ENCODE measurements at places on chromosomes 6 and 20.

- DNase-seq, result no peak
These were observed 62.2 kb upstream of the CLDN20 start for GRCh38 chr6:155201461-155202226.

GRCh38 chr6:68958327-68958726, 323.2 kb downstream of the ADGRB3 start:
- DNase-seq, result no peak

DNA sequence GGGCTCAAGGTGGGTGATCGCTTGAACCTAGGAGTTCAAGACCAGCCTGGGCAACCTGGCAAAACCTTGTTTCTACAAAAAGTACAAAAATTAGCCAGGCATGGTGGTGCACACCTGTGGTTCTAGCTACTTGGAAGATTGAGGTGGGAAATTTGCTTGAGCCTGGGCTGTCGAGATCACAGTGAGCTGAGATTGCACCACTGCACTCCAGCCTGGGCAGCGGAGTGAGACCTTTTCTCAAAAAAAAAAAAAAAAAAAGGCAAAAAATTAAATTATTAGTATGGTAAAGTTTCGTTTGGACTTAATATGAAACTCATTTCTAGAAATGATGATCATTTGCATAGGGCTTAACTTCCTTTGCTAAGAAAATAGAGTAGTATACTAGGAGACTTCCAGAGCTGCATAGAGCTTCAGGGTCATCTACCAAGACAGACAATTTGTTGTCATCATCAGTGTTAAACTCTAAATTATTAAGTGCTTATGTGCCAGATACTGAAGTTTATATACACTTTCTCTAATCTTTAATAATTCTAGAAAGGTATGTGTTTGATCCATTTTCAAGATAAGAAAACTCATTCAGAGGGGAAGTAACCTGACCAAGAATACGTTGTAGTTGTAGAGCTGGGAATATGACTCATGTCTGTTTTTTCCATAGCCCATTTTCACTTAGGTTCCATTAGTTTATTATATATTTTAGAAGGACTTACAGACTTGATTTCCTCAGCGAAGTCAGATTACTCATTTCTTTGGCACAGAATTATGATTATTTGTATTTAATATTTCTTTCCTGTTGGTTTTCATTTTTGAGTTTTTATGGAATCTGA, 84.5 kb downstream of the SLC16A10 start:
- DNase-seq, result no peak

- no peak for DNase-seq
These were observed 964.6 kb upstream of the SLC35B3 start for GRCh38 chr6:9399916-9400315.

DNA sequence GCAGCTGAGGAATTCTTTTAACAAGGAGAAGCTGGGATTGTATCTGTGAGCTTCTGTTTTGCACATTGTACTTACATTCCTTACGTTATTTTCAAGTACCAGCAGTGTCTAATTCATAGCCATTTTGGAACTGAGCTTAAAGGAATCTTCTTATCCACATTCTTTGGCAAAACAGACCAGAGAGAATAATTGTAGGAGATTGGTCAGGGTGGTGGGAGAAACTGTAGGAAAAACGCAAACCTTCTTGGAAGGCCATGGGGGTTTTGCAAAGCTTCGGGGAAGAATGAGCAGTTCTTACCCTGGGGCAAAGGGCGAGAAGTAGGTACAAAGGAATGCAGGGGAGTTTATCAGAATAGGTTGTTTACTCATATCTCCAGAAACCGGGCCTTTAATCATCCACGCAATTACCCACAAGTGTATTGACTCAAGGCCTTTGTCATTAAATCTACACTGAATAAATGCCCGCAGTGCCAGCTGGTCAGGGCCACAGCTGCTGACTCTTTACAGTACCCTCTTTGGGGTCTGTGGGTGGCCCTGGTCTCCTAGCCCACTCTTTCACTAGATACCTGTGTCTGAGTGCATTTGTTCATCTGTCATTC, 39.6 kb upstream of the SPTLC3 start:
- DNase-seq, result no peak

- DNase-seq, result no peak
These were observed 112.1 kb downstream of the ASXL1 start for GRCh38 chr20:32470025-32470861.

- DNase-seq, result no peak
These were observed 136.3 kb downstream of the LRRC1 start for GRCh38 chr6:53931086-53931485.

DNA sequence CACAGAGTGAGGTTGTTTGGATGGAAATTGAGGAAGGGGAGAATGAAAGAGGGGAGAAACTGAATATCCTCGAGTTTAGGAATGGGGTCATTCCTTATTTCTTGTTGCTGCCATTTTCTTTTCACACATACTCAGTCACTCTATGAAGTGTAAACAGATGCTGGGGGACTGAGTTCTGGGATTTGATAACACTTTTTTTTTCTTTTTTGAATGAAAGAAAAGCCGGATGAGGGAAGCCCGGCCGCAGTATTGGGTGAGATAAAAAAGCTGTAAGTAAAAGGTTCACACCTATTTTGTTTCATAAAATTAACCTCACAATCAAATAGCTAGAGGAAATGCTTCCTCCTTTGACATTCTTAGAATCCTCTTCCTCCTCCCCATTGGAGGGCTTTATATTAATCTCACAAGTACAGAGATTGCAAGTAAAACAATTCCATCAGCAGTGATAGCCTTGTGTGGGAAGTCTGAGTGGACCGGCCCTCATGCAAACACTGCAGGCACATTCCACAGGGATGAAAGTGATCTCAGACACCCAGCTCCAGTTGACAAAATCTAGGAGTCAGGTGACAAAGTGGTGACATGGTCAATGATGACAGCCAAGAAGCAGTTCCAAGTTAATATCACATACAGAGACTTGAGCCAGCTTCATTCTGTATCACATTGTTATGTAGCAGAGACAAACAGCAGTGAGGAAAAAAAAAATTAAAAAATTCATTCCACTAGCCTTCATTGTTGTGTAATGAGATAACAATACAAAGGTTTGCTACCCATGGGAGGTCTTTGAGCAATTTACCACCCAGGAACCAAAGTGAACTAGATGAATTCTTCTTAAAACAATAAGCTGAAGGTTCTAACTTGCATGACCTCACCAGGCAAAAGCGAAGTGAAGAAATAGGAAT, 391.1 kb upstream of the HSF2 start:
- no peak for DNase-seq

- no peak for DNase-seq
These were observed 152.1 kb upstream of the RIMS1 start for GRCh38 chr6:71733970-71734899.

DNA sequence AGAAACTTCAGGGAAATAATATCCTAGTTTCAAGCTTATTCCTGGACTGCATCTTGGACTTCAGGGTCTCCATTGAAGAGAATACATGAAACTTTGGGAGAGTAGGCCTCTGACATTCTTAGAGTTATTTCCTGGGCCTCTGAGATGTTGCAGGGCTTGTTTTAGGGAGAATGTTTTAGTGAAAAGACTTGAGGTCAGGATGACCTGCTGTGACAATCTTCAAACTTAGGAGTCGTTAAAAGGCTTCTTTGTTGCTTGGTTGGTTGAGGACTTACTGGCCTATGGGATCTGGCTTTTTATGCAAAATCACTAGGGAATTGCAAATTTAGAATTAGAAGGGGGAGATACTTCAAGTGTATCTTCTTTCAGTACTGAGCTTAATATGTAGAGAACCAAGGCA, 613.2 kb upstream of the FLRT3 start:
- no peak for DNase-seq

GRCh38 chr6:166747644-166748595, 120.9 kb upstream of the RPS6KA2 start:
- DNase-seq, result no peak

DNA sequence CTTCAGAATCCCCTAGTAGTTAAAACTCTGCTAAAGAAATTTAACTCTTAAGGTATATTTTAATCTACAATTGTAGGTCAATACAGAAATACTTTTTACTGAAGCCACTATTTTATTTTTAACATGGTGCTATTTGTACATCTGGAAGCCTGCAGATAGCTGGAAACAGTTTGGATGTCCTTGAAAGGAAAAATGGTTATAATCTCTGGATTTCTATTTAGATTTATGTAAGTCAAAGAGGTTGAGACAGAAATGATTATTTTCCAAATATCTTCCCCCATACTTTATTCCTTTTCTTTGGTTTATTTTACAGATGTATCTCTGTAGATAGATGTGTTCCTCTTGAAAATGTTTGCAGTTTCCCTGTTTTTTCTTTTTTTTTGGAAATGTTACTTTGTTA, 1002.2 kb downstream of the KIF16B start:
- no peak for DNase-seq

GRCh38 chr6:40393641-40394040, 193.5 kb downstream of the LRFN2 start:
- DNase-seq, result no peak

GRCh38 chr6:168071620-168072019, 7.4 kb downstream of the FRMD1 start:
- DNase-seq, result no peak

DNA sequence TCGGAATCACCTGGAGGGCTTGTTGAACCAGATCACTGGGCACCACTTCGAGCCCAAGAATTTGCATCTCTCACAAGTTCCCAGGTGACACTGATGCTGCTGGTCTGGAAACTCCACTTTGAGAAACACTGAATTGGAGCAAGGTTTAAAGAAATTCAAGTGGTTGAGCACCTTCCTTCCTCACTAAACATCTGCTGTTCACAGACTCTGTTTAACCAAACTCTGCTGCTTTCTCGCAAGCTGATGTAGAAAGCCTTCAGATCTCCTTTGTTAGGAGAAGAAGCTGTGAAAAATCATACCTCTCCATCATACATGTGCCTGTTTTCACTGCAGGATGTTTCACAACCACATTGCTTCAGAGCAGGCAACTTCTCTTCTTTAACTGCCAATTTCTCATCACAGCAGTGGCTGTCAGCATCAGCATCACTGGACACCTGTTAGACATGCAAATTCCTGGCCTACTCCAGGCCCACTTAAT, 87.5 kb upstream of the TOP1 start:
- no peak for DNase-seq

DNA sequence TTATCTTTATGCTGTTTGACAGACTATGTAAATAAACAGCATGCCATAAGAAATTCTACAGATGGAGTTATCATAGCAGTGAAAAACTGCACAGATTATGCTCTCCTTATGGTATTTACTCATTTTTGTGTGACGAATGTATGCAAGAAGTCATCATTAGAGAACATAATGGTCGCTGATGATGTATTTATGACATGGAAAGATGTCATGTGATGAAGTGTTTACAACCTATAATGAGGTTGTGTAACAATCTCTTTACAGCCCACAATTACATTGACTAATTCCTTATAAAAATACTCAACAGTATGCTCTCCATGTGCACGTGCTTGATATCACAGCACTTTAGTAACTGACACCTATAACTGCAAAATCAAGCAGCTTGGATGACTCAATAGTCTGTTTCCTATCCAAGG, 192.4 kb downstream of the BMP2 start:
- DNase-seq, result no peak

- peak; percentile 70 for DNase-seq
These were observed 85.7 kb upstream of the NEDD9 start for GRCh38 chr6:11317885-11318771.

GRCh38 chr20:16444057-16444777, 129.0 kb downstream of the KIF16B start:
- no peak for DNase-seq

DNA sequence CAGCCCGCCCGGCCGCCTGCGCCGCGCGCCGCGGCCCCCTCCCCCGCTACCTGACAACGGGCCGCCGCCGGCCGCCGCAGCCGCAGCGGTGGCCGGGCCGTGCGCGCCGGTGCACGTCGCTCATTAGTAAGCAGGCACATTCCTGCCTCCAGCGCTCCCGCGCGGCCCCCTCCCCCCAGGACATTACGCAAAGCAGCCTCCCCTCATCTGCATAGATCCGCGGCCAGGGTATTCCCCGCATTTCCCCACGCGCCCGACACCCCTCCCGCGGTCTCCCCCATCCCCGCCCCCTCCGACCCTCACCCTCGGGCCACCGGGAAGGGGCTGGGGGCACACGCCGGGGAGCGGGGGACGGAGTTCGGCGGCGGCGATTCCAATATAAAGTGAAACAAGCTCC, at the start of gene HIVEP2:
Gene HIVEP2, minus strand, starts transcription at position 128 of the 397 bp plus-strand sequence. CDS start 170,438 bp downstream, outside the sequence.
- DNase-seq, result peak; percentile 87
